Head of caudate nucleus (tissue), 42 donors: ENCODE measurements at places on chromosomes 6 and 20.

GRCh38 chr6:145276756-145277155 is 458.6 kb downstream of the EPM2A start:
- no peak for DNase-seq

DNA sequence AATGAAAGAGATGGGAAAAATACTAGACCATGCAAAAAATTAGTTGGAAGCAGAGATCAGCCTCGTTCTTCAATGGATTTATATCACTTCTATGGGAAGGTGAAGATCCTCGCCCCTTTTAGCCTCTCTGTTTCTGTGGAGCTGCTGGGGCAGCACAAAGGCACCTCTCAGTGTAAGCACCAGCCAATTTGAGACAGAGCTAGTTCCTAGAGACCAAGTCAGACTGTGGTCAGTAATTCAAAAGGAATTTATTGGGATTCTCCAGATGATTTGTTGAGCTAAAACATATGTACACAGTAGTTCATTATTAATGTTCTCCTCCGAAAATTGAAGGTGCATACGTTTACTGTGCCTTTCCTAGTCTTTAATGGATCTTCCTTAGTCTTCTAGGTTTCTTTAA is 42.4 kb downstream of the SCGN start:
- DNase-seq: no peak

- DNase-seq: peak; percentile 49
Observed at GRCh38 chr20:35171753-35172433, at the start of gene PROCR. TSS of gene PROCR (plus strand) at chr20:35172072. CDS start at chr20:35172155, 83 bp downstream.

GRCh38 chr6:149478631-149479314 is 6.0 kb downstream of the ZC3H12D start:
- DNase-seq: no peak

- DNase-seq: no peak
Observed at GRCh38 chr6:75543311-75543710, 49.7 kb upstream of the FILIP1 start.

DNA sequence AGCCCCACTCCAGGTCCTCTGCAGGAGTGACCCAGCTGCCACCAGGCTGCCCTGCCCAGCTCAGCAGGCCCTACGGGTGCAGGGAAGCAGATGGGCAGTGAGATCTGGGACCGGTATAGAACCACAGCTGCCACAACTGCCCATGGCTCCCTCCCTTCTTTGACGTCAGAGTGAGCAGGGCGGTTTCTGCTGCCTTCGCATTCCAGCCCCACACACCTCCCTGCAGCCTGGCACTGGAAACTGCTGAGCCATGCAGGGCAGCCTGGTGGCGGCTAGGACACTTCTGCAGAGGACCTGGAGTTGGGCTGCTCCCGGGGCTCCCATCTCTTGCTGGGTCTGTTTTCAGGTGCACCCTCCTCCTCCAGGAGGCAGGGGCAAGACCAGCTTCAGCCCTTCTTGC is 101.6 kb upstream of the CD93 start:
- no peak for DNase-seq

DNA sequence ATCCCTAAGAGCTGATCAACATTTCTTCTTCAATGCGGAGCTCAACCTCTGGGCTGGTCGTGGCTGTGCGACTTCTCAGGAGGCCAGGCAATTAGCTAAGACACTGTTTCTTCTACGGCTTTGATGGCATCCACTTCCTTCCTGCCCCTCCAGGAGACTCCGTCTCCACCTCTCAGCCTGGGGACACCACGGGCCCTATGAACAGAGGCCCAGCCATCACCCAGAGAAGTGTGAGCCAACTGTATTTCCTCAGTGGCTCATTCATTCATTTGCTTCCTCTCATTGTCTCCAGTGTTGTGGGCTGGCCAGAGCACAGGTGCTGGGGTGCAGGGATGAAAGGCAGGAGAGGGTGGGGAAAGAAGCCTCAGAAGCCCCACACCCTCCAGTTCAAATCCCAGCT is 51.8 kb upstream of the APCDD1L start:
- no peak for DNase-seq

DNA sequence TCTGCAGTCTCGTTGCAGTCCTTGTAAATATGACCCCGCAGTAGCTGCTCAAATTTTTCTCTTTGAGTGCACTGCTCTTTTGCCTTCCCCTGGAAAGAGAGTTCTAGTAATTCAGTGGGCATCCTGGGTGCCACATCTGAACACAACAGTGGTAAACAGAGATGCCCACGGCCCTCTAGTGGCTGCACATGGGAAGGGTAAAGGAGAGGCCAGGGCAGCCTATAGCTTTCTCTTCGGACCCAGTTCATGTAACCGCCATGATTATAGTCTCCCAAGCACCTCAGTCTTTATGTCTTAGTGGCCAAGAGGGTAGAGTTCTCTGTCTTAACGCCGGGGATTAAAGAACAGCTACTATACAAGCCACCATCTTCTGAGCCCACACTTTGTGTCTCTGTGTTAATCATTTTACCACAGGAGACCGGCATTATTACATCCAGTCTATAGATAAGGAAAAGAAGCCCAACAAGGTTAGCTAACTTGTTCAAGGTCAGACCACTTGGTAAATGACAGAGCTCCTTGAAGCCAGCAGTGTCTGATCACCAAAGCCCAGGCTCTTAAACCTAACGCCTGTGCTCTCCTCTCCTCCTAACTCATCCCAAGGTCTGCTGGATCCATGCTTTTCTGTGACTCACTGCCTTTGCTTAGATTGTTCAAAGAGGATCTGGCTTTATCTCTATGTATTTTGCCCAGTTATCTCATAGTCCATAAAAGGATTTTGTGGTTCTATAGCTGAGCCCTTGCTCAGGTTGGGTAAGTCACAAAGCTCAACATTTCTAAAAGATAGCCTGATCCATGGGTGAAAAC is 81.8 kb downstream of the ISM1 start:
- no peak for DNase-seq

DNA sequence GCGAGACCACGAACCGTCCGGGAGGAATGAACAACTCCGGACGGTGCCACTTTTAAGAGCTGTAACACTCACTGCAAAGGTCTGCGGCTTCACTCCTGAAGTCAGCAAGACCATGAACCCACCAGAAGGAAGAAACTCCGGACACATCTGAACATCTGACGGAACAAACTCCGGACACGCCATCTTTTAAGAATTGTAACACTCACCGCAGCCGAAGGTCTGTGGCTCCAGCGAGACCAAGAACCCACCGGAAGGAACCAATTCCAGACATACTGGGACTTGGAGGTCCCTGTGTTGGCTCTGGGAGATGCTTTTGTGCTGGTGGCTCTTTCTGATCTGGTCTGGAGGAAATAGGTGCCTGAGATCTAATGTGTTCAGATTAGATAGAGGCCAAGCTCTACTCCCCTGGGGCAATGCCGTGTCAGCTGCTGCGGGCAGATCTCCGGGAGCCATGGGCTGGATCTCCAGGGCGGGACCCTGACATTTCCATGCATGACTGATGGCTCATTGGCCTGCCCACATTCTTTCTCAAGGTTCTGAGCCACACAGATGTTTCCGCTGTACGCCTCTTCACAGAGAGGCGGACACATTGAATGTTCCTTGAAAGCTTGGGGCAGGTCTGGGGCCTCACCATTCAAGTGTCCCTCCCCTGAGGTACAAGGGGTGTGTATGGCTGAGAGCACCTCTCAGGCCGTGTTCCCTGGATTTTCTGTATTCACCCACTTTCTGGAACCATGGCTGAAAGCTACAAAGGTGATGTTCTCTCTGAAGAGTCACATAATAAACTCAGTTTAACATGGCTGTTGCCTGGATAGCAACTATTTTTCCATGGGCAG is 29.3 kb downstream of the GMPR start:
- no peak for DNase-seq

- DNase-seq: no peak
Observed at GRCh38 chr6:75751443-75751842, 2.4 kb downstream of the MYO6 start.

DNA sequence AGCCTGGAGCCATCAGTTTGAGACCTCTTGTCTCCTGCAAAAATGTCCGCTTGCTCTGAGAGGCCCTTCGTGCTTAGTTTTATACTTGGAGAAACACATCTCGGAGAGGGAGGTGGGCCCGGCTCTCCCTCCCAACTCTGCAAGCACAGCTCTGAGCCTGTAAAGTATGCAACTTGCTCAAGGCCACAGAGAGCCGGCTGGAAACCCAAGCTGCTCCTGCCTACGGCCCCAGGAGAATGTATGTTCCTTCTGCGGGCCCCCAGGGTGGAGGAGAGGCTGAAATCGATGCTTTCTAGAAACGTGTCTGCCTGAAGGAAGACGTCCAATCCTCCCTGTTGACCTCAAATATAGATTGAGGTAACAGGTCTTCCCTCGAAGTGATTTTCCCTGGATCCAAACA is 205.4 kb downstream of the PREX1 start:
- no peak for DNase-seq

DNA sequence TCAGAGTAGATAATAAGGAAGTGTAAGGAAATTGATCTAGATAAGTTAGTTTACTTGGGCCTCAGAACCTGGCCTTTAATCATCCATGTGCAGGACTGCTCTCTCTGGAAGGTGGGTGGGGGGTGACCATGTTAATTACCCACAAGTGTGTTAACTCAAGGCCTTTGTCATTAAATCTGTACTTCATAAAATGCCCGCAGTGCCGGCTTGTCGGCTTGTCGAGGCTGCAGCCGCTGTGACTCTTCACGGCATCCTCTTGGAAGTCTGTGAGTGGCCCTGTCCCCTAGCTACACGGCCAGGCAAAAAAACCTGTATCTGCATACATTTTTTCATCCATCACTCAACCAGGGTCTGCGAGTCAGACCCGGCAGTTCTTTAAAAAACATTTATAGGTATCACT is 70.9 kb upstream of the ASCC3 start:
- no peak for DNase-seq

- DNase-seq: no peak
Observed at GRCh38 chr20:41044409-41045062, 15.9 kb downstream of the TOP1 start.

DNA sequence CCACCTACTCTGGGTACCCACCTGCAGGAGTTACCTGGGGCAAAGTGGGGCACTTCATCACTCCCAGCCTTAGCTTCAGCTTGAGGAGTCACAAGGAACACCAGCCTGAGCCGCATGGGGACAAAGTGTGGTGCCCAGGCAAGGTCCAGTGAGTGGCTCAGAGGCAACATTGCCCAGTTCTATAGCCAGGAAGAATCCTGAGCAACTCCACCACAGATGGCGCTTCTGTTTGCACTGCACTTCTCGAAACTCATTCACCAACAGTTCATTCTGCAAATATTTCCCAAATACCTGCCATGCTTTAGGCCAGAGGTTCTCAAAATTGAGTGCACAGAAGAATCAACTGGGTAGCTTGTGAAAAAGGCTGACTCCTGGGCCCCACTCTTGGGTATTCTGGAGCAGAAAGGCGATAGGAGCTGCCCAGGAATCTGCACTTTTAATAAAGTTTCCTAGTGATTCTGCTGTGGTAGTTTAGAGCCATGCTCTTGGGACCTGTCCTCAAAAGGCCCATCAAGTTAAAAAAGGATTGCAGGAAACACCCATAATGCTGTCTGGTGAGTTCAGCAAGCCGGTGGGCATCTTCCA is 83.1 kb downstream of the VEGFA start:
- no peak for DNase-seq

DNA sequence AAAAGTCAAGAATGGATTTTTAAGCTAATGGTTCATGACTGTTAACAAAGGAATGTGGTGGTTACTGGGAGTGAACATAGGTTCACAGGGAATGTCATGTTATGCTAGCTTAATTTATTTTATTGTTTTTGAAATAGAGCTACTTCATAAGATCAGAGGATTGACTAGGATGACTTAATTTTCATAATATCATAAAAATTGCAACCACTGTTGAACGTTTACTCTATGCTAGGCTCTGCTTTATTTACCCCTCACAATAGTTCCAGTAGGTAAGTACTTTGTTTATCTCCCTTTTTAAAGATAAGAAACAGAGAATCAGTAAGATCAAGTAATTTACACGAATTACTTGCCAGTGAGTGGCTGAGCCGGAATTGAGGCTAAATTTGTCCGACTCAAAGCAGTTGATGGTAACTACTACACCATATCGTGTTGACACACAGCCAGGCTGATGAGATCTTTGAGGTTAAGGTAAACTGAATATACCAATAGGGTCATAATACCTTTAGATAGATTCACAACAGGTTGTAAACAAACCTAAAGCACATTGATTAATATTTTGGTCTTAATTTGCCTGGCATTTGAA is 194.6 kb upstream of the CITED2 start:
- no peak for DNase-seq

GRCh38 chr6:44043479-44044153 is 83.6 kb downstream of the MRPL14 start:
- no peak for DNase-seq

DNA sequence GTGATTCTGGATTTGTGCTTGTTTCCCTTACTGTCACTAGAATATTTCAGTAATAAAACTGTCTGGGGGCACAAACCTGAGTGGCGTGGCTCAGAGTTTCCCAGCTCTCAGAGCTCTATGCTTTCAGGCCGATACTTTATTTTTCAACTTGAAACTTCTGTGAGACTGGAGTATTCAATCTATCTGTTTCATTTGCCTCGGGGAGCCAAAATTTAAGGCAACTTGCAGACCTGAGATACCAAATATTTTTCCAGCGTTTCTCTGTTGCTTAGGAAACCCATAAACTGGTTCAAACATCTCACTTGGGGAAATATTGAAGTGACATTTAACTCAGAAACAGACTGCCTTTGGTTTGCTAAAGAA is 74.7 kb downstream of the SOBP start:
- no peak for DNase-seq

DNA sequence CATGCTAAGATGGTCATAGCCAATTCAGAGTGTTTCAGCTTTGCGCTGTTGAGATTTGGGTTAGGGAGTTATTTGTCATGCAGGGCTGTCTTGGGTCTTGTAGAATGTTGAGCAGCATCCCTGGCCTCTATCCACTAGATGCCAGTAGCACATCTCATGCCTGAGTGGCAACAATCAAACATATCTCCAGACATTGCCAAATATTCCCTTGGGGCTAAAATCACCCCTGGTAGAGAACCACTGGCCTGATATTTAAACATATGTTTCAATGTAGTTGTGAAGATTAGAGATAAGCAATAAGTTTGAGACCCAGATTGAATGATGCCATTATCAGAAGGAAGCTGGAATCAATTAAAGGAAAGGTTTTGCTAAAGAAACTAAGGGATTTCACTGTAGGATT is 463.3 kb downstream of the DOK5 start:
- no peak for DNase-seq

DNA sequence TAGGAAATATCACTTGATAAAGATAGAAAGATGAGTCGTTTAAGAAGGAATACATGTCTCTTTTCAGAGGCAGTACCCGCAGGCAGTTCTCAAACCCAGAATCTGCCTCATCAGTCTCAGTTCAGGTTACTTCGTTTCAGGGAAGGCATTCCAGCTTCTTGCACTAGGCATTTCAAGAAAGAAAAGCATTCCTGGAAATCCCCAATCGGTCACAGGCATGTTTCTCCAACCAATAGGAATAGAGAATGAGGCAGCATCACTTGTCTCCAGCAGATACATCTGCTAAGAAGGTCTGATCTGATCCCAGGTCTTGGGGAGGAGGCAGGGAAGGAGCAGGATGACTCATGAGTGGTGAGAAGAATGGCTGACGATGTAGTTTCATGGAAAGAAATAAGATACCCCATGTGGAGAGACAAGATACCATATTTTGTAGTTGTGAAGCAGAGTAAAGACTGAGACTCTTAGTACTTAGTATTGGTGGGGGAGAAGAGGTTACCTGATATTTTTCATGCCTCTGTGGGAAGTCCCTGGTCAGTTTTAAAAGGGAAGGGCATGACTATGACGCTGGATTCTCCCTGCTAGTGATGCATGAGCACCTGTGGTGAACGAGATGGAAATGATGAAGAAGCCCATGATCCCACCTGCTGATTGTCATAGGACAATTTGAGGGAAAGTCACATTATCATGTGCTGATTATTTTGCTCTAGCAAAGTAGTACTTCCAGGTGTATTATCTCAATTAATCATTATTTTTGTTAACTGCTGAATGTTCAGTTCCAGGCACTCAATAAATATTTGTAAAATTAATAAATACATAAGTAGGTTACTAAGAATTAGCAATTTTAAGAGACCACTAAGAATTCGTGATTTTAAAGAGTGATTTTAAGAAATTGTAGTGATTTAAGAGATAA is 20.3 kb upstream of the HLA-DRB1 start:
- peak; percentile 34 for DNase-seq
